ENCODE measurements at places on chromosomes 7 and 10.

GRCh38 chr10:122089311-122090017, 100.5 kb downstream of the TACC2 start:
- peak; percentile 14 for DNase-seq

DNA sequence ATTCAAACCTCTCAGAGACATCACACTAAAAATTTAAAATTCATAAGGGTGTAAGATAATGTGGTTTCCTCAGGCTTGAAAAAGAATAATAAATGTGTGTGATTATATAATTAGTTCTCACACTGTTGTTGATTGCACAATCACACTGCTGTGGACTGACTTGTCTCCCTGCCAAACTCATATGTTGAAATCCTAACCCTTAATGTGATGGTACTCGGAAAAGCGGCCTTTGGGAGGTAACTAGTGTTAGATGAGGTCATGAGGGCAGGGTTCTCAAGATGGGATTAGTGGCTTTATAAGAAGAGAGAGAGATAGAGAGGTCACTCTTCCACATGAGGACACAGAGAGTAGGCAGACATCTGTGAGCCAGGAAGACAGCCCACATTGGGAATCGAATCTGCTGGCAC, 128.5 kb upstream of the COL1A2 start:
- no peak for DNase-seq

GRCh38 chr7:107951172-107951787, 51.7 kb downstream of the LAMB1 start:
- DNase-seq, result no peak

DNA sequence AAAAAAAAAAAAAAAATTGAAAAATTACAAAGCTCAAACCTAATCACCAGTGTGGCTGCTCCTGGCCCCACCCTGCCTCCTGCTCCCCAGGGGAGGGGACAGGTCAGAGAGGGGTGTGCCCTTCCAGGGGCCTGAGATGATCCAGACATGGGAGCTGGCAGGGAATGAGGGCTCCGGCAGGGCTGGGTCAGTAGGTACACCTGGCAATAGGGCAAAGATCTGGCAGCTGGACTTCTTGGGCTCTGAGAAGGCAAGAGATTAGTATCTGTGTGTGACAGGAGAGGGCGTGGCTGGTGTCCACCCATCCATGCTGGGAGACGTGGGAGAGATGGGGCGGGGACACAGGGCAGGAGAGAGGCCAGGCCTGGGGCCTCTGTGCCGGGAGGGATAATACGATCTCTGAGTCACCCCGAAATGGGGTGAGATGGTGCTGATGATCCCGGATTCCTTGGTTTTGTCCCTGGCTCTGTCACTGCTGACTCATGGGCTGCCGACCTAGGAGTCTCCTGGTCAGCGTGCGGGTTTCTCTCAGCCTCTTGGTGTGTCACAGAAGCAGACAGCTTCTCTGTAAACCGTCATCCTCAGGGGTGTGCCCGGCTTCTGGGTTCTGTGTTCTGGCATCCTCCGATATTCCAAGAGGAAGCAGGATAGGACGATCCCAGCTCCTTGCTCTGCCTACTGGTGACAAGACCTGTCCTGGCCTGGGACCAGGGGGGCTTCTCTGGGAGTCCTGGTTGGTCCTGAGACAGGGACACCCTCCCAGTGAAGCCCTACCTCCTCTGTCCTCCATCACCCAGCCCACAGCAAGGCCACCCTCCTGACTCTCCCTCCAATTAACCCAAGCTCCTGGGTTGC, 8.2 kb upstream of the CLDN4 start:
- no peak for DNase-seq

DNA sequence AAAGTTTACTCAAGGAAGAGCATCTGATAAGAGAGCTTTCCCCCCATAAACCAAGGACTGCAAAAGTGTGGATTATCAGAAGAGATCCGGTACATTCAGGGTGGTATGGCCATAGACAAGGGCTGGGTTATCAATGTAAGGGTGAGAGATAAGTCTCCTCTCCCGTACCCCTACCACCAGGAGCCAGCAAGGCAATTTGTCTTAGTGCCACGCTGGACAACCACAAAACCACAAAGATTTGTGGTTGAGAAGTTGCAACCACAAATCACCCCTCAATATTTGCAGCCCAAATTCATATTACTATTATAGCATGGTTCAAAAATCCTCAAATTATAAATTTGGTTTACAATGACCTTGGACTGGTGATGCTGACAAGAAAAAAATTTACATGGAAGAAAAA, 2.3 kb upstream of the ZSCAN25 start:
- DNase-seq, result no peak

- no peak for DNase-seq
Observed at GRCh38 chr7:98286093-98286539, 4.6 kb downstream of the BRI3 start.

GRCh38 chr7:120842121-120842621, 15.8 kb downstream of the TSPAN12 start:
- DNase-seq, result no peak

DNA sequence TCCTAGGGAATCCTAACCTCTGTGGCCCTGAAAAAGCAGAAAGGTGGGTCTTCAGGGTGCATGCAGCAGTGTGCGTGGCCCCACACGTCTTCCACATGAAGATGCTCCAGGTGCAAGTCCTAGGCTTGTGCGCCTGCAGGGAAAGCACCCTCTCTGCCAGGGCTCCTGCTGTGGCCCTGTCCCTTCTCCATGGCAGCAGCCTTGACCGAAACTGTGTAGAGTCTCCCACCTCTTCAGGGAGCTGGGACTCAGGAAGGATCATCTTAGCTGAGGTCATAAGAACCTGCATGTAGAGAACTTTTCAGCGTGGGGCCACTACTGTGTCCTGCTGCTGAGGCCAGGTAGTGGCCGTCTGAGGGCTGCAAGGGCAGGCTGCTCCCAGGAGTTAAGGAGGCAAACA, 6.3 kb upstream of the CSGALNACT2 start:
- no peak for DNase-seq

GRCh38 chr10:16545116-16545736, 23.5 kb upstream of the C1QL3 start:
- no peak for DNase-seq

DNA sequence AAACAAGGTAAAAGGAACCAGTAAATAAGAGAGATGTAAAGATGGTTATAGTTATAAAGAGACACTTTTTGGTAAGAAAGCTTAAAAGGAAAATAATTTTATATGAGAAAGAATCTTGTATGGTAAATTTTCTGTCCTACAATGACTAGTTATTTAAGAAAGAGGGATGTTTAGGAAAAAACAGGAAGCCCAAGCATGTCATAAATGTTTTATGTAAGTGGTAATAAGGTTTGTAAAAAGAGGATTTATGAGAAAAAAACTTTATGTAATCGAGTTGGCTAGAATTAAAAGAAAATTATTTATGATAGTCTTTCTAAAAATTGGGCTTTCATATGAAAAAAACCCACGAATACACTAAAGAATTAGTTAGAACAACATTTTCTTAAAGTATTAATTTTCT, 34.2 kb upstream of the CREB3L2 start:
- no peak for DNase-seq

- DNase-seq, result no peak
Observed at GRCh38 chr10:103559776-103560175, 66.3 kb downstream of the NEURL1 start.

DNA sequence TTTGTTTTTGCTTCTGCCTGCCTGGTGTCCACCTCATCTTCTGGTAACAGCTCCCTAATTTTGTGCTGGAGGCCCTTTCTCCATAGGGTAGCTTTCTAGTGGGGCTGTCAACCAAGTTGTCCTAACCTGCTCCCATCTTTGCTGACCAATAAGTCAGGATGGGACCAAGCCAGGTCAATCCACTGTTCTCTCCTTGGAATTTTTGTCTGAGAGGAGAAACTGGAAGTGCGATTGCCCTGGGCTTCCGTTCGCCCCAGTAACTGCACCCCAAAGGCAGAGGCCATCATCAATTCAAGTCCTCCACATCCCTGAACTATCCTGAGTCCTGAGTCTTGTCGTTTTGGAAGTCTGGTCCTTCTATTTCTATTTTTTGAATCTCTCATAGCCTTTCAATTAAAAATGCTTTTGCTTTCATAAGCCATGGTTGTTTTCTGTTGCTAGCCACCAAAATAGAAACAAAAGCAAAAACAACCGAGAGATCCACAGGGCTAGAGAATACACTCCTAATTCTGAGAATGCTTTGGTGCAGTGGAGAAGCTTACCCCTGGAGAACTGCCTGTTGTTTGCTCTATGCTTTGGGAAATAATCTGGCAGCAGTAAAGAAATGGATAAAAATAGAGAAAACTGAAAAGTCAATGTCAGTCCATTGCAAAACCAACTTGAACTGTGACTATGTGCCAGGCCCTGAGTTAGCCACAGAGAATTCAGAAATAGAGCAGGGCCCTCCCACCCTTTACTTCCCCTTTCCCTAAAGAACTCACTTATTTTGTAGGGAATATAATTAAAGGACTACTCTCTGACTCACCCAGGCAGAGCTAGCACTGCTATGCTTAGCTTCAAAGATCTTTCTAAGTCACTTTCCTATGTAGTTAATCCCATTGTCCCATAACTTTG, 368.1 kb downstream of the CXCL12 start:
- DNase-seq, result no peak

DNA sequence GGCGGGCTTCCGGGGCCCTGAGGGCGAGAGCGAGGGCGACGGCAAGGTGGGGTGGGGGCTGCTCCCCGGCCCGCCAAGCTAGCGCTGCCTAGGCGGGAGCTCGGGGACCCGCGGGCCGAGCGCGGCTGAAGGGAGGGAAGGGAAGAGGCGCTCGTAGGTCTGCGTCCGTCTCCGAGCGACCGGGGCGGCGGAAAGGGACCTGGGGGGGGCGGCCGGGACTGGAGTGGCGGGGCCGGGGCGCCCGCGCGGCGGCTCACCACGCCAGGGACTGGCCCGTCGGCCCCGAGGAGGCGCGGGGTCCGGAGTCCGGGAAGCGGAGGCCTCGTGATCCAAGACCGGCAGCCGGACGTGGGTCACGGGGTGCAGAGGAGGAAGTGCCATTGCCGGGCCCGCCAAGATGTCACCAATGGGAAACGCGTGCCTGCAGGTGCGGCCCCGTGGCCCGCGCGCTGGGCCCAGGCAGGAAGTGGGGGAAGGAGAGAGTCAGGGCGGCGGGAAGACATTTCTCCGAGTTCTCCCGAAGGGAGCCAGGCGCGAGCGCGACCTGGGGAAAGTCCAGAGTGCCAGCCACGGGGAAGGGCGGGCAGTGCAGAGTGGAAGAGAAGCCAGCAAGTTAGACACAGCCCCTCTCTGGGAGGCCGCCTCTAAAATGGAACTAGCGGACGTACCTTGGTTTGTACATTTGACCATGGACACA, 11.9 kb downstream of the HNRNPF start:
- peak; percentile 82 for DNase-seq

- DNase-seq, result peak; percentile 93
Observed at GRCh38 chr10:32056136-32057035, at the start of gene KIF5B. Gene KIF5B (minus strand): TSS chr10:32056425. CDS start chr10:32055973, 452 bp downstream.

- DNase-seq, result no peak
Observed at GRCh38 chr10:30847199-30847598, 184.5 kb downstream of the ZNF438 start.

DNA sequence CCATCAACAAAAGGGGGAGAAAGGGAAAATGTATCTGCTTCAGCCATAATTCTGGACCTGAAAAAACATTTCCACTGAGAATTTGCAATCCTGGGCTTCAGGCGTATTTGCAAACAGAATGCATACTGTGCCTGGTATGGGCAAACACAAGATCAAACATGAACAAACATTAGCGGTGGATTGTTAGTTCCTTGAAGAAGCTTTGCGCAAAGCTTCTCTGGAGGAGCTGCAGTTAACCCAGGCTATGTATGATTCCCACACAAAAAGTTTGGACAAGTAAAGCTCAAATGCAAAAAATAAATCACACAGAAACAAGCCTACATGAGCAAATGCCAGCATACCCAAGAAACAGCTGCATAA, 20.4 kb upstream of the HILPDA start:
- DNase-seq, result no peak

- no peak for DNase-seq
Observed at GRCh38 chr10:120098232-120098930, 205.9 kb downstream of the SEC23IP start.

DNA sequence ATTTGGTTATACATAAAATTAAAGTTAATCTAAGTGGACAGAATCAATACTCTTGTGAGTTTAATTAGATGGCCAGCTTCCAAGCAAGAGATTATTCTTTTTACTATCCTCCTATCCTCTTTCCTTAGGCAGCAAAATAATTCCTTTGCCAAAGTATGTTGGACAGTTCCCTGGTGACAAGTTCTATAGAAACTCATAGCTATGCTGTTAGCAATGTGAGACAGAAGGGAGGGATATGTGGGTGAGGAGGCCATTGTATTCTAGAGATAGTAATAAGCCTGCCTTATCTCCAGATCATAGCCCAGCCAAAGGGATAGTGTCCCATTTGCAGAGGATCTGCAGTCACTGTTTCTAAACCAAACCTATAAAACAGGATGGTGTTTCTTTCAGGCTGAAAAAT, 181.6 kb upstream of the HDAC9 start:
- no peak for DNase-seq

DNA sequence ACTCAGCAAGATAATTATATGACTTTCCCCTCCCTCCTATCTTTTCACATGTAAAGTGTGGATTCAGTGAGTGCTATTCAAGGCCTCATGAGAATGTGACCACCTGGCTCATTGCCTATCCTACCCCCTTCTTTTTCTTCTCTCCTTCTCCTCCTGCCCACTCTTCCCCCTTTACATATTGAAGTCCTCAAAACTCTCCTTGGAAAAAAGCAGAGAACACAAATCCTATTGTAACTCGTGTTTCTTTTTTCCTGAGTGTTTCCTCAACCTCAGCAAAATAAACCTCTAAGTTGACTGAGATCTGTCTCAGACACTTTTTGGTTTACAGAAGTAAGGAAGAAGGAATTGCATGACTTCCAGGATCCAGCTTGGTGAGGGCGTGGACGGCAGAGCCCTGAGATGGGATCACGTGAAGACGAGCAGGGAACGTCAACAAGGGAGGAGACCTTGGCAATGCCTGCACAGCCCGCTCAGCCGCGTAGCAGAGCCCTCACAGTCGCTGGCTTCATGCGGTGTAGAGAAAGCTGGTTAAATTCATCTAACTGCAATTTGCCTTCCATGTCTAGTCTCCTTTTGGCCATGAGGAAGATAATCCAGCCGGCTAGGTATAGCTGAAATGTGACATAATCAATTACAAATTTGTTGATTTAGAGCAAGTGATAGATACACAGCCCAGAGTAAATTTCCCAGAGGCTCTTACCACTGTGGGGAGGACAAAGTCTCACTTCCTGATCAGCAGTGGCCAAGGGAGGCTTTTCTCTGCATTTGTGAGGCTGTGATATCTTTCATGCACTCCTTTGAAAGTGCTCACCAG, 75.7 kb downstream of the LYZL2 start:
- DNase-seq, result no peak

GRCh38 chr10:71608819-71609768, 110.5 kb downstream of the C10orf105 start:
- DNase-seq, result peak; percentile 73

Measured in activated naive CD4-positive, alpha-beta T cell treated with anti-CD3 and anti-CD28 coated beads, Interleukin-2, amount 50 U/mL, for 72 hours (primary cell).